ENCODE measurements at places on chromosomes 4 and X.
A peak's percentile ranks its signal among the peaks of the same experiment; 100 is the strongest.

- no peak for DNase-seq
Measured at GRCh38 chr4:27720010-27720766, 859.5 kb downstream of the STIM2 start.

GRCh38 chr4:187687697-187688096, 307.9 kb upstream of the ZFP42 start:
- no peak for DNase-seq

- no peak for DNase-seq
Measured at GRCh38 chr4:174375422-174375821, 91.7 kb downstream of the CEP44 start.

- no peak for DNase-seq
Measured at GRCh38 chr4:169253113-169253671, 17.6 kb downstream of the SH3RF1 start.

DNA sequence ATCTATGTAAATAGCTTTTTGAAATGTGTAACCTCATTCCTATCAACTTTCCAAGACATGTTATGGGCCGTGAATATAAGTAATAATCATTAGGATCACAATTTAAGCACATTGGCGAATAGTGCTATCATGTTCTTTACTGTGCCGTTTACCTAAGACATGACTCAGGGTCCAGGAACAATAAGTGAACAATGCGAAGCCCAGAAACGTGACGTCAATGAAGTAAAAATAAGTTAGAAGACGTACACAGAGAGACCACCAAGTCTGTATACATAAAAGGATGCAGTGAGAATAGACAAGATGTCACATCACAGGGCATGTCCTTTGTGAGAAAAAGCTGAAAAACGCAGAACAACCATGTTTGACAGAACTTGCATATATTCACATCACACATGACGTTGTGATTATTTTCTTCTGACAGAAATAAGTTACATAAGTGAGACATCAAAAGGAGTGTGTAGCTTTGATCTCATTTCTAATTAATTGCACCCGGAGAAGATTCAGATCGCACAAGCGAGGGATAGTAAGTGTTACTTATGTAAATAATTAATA, 49.4 kb upstream of the FAT1 start:
- DNase-seq: no peak

GRCh38 chrX:19678941-19679340, 163.6 kb upstream of the MAP3K15 start:
- DNase-seq: no peak

DNA sequence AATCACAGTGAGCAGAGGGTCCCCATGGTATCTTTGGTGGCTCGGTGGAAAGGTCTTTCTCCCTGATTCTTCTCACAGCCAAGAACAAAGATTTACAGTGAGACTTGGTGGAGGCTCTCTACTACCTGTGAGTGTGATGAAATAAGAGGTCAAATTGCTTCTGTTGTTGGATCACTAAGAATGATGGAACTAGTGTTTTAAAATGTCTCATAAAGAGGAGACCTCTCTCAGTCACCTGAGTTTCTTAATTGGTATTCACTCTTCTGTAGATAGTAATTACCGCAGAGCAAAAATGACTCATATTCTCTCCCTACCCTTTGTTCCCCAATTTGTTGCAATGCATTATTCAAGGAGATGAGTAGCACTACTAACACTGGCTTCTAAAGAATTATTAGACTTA, 100.9 kb upstream of the TBC1D9 start:
- no peak for DNase-seq

DNA sequence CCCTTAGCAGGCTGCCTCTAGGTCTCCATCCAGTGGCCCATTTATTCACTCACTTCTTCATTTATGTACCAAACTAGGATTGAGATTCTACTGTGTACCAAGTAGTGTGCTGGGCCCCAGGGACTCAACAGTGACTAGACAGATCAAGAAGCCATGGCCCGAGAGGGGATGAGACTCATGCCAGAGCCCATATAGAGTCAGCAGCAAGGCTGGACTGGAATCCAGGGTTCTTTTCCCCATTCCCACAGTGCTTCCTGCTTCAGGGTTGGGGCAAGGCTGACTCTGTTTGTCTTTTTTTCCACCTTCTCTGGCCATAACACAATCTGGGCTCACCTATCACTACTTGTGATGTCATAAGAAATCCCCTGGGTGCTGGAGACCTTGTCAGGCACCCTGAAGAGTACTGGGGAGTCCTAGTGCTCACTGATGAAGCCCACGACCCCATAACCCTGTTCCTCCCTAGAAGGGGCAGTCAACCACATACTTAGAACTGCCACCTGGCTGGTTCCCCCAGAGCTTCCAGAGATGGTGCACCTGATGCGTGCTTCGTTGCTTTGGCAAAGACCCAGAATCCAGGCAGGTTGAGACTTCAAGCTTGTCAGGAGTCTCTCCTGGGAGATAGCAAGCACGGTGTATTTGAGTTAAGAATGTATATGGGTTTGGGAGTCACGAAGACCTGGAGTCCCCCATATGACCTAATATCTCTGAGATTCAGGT, 6.2 kb downstream of the RTL5 start:
- no peak for DNase-seq

- peak; percentile 22 for DNase-seq
Measured at GRCh38 chr4:7691982-7692381, 247.7 kb downstream of the AFAP1 start.

DNA sequence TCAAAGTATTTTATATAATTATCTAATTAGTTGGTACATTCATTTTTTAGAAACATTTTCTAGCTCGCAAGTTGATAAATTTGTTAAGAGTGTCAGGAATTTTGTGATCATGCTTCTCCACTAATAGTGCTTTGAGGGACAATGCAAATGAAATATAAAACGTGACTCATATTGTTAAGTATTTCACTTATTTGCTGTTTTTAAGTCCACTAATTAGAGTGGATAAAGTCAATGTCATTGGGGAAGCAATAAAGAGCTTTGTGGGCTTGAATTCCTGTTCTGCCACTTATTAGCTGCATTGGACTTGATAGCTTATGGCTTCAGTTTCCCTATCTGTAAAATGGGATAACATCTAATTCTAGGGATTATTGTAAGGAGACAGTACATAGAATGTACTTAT, 26.5 kb upstream of the ANAPC4 start:
- no peak for DNase-seq

- no peak for DNase-seq
Measured at GRCh38 chr4:125917559-125917958, 602.8 kb downstream of the FAT4 start.

GRCh38 chrX:107482046-107482445, 32.6 kb downstream of the FRMPD3 start:
- DNase-seq: no peak

DNA sequence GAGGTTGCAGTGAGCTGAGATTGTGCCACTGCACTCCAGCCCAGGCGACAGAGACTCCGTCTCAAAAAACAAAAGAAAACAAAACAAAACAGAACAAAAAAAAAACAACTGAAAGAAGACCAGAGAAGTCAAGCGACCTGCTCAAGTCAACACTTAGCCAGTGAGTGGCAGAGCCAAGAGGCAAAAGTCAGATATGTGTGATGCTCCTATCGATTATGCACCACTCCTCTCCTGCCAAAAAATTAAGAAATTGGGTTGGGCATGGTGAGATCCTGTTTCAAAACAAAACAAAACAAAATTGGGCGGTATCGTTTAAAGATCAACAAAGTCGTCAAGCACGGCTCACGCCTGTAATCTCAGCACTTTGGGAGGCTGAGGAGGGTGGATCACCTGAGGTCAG, 137.7 kb downstream of the PDS5A start:
- DNase-seq: no peak

GRCh38 chrX:69543572-69543971, 39.4 kb downstream of the NALF2 start:
- DNase-seq: no peak

DNA sequence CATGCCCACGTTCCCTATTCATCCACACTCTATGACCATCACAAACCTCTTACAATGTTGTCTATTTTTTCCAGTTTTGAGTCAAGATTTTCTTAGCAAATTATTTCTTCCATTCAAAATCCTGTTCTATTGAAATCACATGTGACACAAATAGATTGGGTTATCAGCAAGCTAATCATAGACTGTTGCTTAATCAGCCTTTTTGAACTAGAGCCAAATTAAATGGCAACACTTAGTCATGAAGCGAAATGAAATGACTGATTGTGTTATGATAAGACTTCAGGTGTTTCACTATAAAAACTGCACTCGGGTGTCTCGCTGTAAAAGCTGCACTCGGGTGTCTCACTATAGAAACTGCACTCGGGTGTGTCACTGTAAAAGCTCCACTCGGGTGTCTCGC, 890.0 kb upstream of the FRG1 start:
- no peak for DNase-seq

- peak; percentile 50 for DNase-seq
Measured at GRCh38 chr4:1718095-1718850, 2.9 kb downstream of the TMEM129 start.

GRCh38 chr4:24595659-24596058, 11.3 kb upstream of the DHX15 start:
- no peak for DNase-seq

- no peak for DNase-seq
Measured at GRCh38 chr4:47711646-47712045, 126.2 kb downstream of the CORIN start.

DNA sequence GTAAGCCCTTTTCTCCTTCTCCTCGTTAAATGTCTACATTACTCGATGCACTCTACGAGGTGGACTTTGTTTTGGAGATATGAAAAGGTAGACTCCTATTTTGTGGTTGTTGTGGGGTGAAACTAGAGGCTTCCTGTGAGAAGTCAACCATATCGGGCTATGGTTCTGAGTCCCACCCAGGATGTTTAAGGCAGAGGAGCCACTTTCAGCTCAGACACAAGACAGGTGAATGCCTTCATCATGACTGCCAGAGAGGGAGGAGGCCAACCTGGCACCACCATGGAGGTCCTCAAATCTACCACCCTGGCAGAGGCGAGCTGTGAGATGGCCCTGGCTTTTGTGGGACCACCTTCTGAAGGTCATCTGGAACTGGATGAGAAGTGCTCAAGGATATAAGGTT, 154.4 kb upstream of the KLF3 start:
- DNase-seq: no peak

DNA sequence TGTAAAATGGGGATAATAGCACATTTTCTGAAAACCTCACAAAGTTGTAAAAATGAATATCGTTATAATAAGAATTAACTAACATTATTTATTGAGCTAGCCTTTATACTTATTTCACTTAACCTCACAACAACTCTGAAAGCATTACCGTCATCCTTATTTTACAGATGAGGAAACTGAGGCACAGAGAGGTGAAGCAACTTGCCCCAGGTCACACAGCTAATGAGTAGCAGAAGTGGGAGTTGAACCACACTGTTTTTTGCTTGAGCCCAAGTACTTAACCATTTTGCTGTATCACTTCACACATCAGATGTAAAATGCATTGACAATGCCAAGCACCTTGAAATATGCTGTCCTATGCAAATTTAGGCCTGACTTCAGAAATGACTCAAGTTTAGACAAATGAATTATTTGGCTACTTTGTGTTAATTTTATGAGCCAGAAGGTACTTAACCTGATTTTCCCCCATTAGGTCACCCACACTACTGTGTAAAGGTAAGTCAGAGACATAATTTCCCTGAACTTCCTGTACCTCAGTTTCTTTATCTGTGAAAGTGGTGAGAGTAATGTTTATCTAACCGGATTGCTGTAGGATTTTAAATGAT, 23.1 kb downstream of the CD40LG start:
- DNase-seq: no peak

GRCh38 chrX:340121-340520, 21.5 kb upstream of the GTPBP6 start:
- no peak for DNase-seq

DNA sequence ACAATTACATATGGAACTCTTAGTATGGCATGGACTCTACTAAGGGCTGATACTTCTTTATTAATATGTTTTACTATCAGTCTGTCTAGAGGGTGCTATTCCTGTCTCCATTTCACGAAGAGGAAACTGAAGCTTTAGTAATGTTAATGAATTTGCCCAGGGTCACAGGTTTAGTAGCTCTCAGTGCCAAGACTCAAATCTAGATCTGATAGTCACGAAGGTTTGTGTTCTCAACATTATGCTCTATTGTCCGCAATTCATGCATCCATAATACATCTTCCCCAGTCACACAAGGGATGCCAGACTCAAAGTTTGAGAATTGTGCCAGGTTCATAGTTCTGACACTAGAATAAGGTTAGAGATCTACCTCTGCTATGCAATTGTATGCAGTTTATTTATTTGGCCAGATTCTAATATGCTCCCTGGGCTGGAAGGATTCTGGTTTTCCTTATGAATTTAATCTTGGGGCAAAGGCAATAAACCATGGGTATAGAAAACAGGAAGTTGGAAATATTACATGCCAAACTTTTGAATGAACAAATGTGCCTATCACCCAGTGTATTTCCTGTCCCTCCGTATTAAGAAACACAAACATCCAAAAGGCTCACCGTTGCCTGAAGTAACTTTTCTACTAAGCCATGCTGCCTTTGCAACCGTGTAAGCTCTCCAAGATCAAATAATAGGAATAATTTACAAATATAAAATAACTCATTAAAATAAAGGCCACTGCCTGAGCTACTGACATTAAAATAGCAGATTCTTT, 478.5 kb downstream of the INPP4B start:
- no peak for DNase-seq

DNA sequence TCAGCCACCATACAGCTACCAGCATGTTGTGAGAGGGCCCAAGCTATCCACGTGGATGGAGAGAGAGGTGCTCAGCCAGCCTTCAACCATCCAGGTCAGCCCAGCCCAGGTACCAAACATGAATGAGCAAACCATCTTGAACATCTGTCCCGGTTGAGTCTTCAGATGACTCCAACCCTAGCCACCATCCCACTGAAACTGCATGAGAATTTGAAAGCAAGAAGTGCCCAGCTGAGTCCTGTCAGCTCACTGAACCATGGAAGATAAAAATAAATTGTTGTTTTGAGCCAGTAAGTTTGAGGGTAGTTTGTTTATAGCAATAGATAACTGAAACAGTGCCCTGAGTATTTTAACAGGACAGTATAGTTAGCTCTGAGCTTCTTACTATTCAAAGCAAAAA, 7.3 kb upstream of the SEL1L3 start:
- no peak for DNase-seq

- no peak for DNase-seq
Measured at GRCh38 chr4:8379281-8379680, 61.2 kb downstream of the ACOX3 start.

- DNase-seq: no peak
Measured at GRCh38 chrX:40933706-40934425, 151.4 kb upstream of the USP9X start.

GRCh38 chr4:15797320-15797719, 19.2 kb downstream of the CD38 start:
- DNase-seq: no peak
